ENCODE measurements at places on chromosomes 7 and 10.

DNA sequence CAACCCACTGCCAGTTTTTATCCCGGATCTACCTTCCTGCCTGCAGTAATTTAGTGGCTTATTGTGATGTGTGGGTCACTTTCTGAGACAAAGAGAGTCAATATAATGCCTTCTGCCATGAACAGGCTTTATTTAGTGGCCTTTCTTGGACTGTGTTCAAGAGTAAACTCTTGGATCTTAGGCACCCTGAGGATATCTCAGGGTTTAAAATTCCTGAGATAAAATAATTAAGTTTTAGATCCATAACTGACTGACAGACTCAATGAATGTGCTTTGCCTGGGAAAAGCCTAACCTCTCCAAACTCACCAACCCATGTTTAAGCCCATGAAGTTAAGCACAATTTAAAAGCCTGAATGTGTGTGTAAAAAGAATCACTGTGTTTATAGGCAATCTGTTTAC lies 564.3 kb downstream of the LRMDA start:
- DNase-seq, result no peak

DNA sequence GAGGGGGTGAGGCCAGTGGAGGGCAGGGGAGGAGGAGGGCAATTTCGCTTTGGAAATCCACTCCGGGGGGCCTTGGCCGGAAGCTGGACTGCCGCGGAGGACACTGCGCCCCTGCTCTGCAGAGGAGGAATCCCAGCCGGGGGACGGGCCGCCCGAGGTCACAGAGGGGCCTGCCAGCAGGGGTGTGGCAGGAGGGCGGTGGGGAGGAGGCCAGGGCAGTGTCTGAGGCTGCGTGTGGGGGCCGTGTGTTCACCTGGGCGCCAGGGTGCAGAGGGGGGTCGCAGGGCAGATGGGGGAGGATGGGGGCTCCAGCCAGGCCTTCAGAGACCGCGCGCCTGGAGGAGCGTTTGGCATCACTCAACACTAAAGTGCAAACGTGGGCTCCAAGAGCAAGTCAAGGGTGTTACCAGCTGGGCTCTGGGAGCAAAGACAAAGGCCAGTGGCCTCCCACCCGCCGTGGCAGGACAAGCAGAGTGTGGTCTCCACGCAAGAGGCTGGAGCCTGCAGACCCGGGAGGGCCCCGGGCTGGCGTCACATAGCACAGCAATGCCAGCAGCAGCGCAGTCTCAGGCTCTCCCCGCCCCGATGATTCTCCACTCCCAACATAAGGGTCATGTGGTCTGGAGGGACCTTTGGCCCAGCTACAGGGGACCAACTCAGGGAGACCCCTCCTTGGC lies 45.3 kb upstream of the DNAJB6 start:
- no peak for DNase-seq

GRCh38 chr10:84966708-84967441 lies 638.5 kb downstream of the CCSER2 start:
- DNase-seq, result no peak

GRCh38 chr10:72255977-72256729 lies 17.6 kb upstream of the DDIT4 start:
- no peak for DNase-seq

DNA sequence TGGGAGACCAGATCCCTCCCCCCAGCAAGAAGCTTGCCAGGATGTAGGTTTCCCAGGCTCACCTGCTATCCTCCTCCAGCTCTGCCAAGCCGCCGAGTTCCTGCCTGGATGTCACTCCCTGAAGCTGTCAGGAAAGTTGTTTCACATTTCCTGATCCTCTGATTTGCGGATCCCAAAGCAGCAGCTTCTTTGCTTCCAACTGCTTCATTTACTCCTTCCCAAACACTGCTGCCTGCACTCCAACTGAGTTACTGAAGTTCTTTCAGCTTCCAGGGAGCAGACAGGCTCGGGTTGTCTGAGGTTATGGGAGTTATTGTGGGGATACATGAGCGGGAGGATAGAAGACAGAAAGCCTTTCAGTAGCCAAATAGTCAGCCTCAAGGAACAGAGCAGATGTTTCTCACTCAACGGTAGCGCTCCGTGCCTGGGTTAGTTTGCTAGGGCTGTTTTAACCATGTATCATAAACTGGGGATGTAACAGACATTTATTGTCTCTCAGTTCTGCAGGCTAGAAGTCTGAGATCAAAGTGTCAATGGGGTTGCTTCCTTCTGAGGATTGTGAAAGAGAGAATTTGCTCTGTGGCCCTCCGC lies 516.0 kb downstream of the REEP3 start:
- no peak for DNase-seq

DNA sequence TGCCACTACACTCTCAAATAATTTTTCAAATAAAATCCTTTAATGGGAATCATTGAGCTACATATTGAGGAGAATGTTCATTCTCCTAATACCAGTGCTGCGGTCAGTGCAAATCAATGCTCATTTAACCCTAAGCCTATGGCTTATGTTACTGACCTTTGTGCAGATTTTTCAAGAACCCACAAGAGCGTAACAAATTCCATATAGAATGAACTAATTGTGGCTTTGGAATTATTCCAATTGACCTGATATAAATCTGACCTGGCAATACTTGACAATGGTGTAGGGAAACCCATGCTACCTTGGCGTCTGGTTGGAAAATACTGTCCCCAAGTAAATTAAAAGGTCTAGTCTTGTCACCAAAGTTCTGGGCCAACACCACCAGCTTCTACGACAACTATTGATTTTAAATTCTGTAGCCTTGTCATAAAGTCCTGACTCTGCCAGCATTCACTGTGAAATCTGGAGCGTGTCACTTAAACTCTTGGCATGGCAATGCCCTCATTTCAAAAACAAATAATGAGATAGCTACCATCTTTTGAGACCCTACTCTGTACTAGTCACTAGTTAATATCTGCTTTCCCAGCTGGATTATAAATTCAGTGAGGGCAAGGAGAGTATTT lies 320.9 kb downstream of the AHR start:
- DNase-seq, result no peak

GRCh38 chr10:77041636-77042258 lies 595.9 kb downstream of the KCNMA1 start:
- DNase-seq, result no peak

DNA sequence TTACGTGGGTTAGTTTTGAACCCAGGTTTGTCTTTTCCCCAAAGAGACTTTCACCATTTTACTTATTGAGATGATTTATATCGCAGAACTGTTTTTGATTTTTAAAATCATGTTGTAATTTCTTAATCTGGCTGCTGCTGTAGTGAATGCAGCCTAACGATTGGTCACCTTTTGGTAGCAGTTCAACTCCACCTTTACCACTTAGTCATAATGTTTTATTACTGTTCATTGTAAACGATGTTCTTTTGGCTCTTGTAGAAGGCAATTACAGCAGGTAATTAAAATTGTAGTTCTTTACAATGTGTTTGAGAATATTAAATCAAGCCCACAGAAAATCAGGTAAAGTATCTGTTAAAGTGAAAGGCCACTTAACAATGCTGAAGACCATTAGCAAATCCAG lies 531.1 kb downstream of the SDK1 start:
- no peak for DNase-seq
